ENCODE measurements at places on chromosomes 12 and 14.

DNA sequence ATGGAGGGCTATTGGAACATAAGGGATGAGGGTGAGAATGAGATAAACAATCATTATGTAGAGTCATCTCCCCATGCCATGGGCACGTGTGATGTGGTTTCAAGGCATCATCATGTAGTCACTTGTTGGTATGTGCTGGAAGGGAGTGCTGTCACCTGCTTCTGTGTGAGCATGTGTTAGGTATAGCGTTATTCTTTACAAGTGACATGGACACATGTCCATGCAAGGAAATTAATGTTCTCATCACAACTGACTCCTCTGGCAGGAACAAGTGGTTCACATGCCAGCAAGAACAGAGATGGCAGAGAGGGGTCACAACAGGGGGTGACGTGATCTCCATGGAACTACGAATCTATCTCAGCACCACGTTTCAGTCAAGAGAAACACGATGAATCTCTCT lies 815.8 kb downstream of the BCL11B start:
- no peak for DNase-seq

GRCh38 chr12:78248321-78248720 lies 417.6 kb downstream of the NAV3 start:
- no peak for DNase-seq

GRCh38 chr12:15534322-15534721 lies 212.0 kb downstream of the PTPRO start:
- DNase-seq: no peak

- no peak for DNase-seq
Observed at GRCh38 chr12:28629691-28630090, 439.4 kb downstream of the CCDC91 start.

DNA sequence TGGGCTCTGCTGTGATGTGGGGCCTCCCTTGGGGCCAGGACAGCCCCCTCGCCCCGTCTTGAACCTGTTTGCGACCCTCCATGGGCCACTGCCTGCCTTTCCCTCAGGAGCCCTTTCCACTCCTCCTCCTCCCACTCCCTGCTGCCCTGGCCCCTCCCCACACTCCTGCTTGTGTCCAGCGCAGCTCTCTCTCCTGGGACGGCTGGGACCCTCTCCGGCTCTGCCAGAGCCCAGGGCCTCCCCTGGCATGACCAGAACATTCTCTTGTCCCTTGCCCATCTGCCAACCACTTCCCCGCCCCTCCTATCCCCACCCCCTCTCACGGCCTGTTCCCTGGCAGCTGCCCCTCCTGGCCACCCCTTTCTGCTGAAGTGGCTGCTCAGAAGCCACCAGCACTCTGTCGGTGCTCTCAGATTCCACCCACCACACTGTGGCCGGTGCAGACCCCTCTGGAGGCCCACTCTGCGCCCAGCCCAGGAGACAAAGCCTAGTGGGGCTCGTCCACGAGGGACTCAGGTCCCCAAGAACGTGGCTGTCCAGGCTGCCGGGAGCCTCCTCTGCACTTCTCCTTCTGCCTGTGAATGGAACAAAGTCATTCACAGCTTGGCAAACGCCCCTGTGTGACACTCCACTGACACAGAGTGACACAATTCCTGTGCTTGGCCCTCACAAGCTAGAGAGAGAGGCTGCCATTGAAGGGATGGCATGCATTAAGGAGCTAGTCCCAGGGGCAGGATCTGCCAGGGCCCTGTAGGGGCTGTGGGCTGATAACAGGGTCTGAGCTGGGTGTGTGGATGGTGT lies 1.4 kb downstream of the ASPG start:
- no peak for DNase-seq

GRCh38 chr14:60647081-60647836 lies 2.0 kb downstream of the SIX1 start:
- no peak for DNase-seq

GRCh38 chr14:96649327-96649601 lies 147.1 kb downstream of the PAPOLA start:
- no peak for DNase-seq

DNA sequence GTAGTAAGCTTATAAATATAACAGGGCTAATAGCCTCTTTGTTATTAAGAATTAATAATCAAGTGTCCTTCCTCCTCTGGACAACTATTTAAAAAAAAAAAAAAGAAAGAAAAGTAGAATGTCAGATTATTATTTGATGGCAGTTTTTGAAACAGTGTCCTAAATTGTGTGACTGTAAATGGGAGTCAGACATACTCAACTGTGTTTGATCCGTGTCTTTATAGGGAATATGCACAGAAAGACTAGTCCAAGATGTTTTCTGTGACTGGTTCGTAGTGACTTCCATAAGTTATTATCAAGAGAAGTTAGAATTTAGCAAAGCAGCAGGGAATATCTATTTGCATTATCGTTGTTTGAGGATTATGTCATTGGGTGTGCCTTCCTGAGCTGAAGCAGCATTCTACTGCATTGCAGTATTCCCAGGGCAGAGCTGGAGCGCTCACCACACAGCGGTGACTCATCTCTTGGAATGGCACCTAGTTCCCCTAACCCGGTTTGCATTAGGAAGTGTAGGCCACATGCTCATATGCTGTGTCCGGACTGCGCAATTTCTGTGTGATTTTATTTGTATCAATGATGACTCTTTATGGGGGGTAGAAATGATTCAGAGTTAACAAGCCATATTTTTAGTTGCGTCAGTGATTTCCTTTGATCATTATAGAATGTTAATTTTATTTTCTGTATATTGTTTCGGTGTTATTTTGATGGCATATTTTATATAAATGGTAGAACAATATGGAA lies 7.9 kb downstream of the DYNC1H1 start:
- no peak for DNase-seq

GRCh38 chr12:124940393-124941169 lies 26.1 kb upstream of the UBC start:
- DNase-seq: peak; percentile 65

GRCh38 chr14:59247801-59248584 lies 59.5 kb downstream of the DAAM1 start:
- DNase-seq: no peak

DNA sequence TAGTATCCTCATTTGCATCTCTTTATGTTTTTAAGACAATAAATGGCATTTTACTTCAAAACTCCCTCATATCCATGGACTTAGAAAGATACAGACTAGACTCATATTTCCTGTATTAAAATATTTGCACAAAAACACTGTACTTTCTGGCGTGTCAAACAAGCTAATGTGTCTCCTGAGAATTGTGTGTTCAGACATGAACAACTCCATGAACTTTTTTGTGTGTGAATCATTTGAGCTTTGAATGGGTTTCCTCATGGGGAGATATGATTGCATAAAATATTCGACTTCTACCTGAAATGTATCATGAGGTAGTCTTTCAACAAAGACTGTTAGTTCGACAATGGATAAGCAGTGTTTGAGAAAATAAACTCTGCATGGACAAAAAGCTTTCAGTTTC lies 58.8 kb downstream of the TMEM30B start:
- no peak for DNase-seq

GRCh38 chr12:11722071-11722470 lies 72.6 kb downstream of the ETV6 start:
- no peak for DNase-seq

DNA sequence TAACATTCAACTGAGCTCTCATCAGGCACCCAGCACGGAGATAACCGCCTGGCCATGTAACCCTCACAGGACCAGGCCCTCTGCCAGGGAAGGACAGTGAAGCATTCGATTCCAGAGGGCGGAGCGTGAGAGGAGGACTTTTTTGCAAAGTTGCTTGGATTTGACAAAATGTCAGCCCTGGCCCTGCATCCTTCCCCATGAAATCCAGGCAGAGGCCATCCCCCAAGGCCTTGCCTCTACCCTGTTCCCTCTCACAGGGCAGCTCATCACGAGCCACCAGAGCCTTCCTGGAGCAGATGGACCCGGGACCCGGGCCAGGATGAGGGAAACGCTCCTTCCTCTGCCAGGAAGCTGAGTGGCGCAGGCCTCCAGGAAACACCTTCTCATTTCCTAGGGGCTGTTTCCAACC lies 17.0 kb downstream of the CAMKK2 start:
- no peak for DNase-seq

DNA sequence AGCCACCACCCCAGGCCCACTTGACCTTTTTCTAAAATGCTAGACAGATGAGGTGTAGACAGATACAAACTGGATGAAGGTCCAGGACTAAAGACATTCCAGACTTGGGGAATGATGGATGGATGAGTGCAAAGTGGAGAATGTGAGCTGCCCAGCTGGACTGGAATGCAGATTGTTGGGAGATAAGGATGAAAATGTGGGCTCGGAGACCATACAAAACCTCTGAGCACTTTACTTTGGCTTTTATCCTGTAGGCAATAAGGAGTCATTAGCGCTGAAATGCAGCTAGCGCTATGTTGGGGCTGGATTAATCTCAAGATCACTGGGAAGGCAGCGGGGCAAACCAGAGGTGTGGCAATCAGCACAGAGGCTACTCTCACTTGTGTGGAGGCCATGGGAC lies 64.7 kb upstream of the GNPNAT1 start:
- no peak for DNase-seq

GRCh38 chr12:121560392-121561008 lies 20.3 kb downstream of the KDM2B start:
- no peak for DNase-seq

- no peak for DNase-seq
Observed at GRCh38 chr14:101461891-101462290, 99.4 kb upstream of the DIO3 start.

- no peak for DNase-seq
Observed at GRCh38 chr12:113548467-113548866, 76.8 kb upstream of the LHX5 start.

DNA sequence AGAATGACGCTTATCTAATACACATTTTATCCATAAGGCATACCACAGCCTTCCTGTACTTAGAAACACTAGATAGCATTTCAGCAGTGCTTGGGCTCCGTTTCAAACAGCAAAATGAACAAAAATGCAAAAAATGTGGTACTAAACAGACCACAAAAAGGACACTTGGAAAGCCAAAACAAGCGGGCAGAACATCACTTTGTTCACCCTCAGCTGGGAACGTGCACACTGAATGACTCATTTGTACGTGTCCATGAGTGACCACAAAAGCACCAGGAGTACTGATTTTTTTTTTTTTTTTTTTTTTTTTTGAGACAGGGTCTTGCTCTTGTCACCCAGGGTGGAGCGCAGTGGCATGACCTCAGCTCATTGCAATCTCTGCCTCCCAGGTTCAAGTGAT lies 8.9 kb upstream of the FOXN3 start:
- no peak for DNase-seq

DNA sequence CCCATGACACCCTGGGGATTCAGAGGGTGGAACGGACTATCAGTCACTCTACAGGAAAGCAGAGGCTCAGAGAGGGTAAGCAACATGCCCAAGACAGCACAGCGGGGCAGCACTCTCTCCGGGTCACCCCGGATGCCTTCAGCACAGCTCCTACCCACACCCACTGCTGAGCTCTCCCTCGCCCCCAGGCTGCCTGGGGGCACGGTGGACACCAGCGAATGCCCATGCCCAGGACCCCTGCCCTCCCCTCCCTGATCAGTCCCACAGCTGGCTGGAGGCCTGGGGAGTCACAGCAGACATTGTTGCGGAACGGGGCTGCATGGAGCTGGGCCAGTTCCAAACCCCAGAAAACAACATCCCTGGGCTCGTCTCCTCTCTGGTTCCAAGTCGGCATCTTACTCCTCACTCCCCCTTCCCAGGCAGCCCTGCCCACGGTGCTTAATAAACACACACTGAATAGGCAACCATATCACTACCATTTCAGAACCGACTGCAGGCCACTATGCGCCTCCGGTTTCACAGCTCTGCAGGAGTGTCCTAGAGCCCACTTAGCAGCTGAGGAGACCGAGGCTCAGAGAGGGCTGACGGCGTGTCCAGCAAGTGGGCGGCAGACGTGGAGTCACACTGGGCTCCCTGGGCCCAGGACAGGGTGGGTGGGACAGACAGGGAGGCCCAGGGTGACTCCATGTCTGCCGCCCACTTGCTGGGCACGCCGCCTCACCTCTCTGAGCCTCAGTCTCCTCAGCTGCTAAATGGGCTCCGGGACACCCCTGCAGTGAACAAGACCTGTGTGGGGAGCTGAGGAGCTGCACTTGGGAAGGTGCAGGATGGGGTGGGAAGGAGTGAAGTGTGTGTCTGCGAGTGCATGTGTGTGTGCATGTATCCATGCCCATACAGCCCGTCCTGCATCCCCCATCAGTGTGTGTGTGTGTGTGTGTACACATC lies 27.0 kb downstream of the CCDC85C start:
- DNase-seq: no peak

GRCh38 chr14:77561881-77562280 lies 54.6 kb downstream of the SPTLC2 start:
- no peak for DNase-seq

DNA sequence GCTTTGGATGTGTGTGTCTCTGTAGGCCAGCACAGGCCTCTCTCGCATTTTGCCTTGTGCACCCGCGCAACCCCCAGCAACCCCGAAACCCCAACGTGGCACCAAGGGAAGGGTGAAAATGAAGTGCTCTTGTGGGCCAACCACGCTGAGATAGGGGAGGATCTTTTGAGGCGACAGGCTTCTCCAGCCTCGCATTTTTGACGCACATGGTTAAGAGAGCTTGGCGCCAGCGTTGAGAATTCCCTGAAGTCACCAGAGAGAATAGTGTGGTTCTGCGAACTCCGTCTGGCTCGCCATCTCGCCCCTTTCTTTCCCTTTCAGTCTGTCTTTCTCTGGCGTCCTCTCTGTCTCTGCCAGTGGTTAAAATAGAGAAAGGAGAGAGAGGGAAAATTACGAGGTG lies 1.9 kb upstream of the TBX3 start:
- no peak for DNase-seq

DNA sequence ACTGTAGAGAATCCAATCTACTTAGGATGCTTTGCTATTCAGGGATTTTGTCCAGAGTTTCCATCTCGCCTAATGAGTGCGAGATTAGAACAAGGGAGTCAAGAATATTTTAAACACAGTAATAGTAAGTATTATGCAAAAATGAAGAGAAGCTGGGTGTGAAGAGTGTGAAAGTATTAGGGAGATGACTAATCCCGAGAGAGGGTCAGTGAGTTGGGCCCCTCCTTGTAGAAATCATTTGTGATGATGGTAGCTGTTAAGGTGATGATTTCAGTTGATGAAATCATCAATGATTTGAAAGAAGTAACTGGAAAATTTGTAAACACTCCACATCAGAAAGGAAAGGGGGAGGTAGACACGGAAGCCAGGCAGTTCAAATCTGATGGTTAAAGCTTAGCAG lies 478.9 kb upstream of the MGAT4C start:
- DNase-seq: no peak

DNA sequence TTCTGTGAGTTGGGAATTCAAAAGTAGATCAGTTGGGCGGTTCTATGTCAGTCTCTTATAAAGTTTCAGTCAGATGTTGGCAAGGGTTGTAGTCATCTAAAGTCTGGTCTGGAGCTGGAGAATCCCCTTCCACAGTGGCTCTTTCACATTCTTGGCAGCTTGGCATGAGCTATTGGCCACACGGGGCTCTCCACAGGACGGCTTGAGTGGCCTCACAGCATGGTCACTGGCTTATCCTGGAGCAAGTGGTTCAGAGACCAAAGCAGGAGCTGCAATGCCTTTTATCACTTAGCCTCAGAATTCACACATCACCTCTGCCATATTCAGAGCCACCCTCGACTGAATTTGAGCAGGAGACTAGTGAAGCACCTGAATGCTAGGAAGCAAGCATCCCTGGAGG lies 7.1 kb upstream of the KICS2 start:
- DNase-seq: no peak

All from stimulated activated CD8-positive, alpha-beta memory T cell treated with anti-CD3 and anti-CD28 coated beads, Interleukin-7, amount 100 ng/mL, for 48 hours (primary cell).